Stimulated activated CD8-positive, alpha-beta memory T cell treated with anti-CD3 and anti-CD28 coated beads, Interleukin-7, amount 100 ng/mL, for 1 hour (primary cell): ENCODE measurements at places on chromosomes 13 and 19.

GRCh38 chr19:10643968-10644259 lies 10.2 kb upstream of the ILF3 start:
- no peak for DNase-seq

DNA sequence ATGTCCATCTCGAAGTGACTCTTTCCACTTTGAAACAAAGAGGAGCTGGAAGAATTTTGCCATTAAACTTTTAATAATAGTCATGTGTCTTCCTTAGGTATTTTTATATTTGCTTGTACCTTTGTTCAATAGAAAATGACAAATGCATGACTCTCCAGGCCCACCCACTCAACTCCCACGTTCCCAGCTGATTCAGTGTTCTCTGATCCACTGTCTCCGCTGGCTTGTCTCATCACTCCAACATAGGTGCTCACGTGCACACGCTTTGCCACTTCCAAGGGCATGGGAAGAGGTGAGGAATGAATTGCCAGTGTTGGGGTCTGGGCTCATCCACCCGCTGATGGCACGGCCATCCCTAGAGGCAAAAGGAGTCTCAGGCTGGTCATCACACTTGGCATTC lies 24.5 kb downstream of the RASL11A start:
- no peak for DNase-seq

DNA sequence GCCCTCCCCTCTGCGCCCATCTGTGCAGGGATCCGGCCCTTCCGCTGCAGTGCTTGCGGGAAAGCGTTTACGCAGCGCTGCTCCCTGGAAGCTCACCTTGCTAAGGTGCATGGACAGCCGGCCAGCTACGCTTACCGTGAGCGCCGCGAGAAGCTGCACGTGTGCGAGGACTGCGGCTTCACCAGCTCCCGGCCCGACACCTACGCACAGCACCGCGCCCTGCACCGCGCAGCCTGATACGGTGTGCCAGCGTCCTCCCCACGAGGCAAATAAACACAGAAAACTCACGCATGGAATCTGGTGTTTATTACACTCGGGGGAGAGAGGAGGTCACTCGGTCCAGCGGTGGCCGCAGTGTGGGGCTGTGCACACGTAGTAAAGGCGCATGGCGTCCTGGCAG lies 1.2 kb downstream of the POLR2I start:
- no peak for DNase-seq

- DNase-seq = no peak
These were observed 2.6 kb downstream of the BBC3 start for GRCh38 chr19:47228168-47228936.

- no peak for DNase-seq
These were observed 27.1 kb upstream of the GAS6 start for GRCh38 chr13:113890774-113891480.

- DNase-seq = no peak
These were observed 117.9 kb downstream of the STOML3 start for GRCh38 chr13:38872693-38873092.

DNA sequence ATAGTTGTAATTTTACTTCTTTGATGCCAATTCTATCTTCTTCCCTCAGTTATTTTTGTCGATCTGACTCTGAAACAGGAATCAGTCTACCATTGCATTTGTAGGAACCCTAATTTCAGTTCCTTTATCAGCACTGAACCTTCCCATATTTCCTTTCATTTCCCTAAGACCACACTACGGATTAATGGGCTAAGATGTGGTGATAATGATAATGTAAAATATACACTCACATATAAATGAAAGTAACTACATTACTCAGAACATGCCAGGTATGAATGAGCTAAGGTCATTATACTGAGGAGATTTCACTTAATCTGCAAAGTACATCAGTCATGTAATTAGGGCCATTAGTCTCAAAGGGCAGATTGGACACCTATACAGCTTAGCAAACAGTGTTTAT lies 60.2 kb upstream of the RFC3 start:
- DNase-seq = no peak

DNA sequence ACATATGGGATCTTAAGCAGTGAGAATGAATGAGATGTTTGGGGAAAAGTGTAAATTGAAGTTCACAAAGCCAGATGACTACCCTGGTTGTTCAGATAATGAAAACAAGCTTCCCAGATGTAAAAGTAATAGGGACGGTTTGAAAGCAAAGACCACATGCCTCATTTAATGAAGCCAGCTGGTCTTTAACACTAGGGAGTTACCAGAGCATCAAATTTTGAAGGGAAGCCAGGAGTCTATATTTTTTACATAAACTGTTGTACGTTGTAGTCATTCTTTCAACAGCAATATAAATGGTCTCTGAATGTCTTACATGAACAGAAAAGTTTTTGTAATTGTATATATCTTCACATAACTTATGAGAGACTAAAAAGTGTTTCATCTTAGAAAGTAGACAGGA lies 2604.5 kb upstream of the PCDH20 start:
- DNase-seq = no peak

DNA sequence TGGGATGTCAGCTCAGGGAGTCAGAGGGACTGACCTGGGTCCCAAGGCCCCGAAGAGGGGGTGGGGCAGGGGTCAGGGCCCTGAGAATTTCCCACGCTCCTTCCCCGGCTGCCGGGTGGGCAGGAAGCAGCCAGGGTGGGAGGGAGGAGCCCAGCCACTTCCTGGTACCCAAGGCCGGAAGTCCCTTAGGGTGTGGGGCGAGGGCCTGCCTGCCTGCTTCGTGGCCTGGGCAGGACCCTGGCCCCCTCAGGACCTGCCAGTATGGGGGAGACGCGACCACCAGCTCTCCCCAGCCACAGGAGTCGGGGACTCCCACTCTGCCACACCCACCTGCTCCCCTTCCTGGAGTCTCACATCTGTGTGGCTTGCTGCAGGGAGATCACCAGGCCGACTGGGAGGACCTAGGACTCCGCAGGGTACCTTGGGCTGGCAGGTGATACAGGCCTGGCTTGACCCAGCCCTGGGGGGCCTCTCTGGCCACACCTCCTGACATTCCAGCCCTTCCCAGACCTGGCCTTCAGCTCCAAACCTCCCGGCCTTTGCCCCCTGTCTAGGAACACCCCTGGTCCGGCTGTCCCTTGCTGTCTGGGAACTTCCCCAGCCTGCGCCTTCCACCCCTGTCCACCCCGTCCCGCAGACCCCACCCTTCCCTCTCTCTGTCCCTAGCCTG lies 9.8 kb upstream of the CIRBP start:
- no peak for DNase-seq

DNA sequence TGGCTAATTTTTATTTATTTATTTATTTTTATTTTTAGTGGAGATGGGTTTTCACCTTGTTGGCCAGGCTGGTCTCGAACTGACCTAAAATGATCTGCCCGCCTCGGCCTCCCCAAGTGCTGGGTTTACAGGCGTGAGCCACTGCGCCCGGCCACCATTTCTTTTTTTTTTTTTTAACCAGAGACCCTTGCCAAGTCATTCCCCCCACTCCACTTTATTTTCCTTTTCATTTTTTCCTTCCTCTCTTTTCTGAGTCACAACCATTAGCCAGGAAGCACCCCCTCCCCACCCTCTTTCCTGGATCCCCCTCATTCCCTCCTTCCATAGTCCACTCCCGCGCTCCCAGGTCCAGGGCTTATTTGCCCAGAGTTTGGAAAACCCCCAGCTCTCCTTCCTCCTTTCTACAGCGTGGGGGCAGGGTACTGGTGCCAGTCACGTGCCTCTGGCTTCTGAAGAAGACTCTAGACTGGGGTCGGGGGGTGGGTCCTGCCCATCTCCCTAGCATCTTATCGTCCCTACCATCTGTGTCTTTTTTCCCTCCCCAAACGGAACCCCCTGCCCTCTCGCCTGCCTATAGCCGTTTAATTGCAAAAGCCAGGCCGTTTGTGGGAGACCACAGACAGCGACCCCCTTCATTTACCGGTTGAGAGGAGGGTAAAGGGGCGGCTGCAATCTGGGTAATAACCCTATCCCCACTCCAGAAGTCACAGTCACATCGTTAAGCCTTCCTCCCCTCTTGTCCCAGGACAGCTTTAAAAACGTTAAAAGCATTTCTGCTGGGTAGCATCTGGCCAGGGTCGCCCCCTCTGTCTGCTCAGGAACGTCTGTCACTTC lies 1.1 kb upstream of the CALR start:
- no peak for DNase-seq

GRCh38 chr13:114056205-114057013 lies 76.0 kb downstream of the RASA3 start:
- DNase-seq = no peak

DNA sequence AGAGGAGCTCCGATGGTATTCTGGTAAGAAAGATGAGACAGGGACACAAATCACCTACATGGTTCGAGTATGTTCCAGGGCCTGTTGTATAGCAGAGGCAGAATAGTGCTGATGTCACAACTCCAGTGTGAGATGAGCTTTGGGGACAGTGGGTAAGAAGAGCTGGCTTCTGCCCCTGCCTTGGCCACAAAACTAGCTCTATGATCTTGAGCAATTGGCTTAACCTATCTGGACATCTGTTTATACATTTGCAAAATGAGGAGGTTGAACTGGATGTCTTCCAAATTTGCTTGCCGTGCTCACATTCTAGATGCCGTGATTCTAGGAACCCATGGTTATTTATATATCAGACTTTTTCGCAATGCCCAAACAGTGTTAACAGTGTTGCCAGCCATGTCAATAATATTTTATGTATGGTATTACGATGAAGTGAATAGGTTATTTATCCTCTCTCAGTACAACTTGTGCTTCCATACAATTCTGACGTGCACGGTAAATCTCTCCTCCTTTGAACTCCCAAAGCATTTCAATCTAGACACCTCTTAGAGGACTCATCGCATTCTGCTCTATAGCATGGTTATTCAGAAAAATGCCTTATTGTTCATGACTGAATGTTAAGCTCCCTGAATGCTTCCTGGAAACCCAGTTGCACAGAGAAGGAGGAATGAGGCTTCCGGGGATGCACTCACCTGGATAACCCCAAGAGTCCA lies 316.0 kb downstream of the FOXO1 start:
- DNase-seq = no peak

DNA sequence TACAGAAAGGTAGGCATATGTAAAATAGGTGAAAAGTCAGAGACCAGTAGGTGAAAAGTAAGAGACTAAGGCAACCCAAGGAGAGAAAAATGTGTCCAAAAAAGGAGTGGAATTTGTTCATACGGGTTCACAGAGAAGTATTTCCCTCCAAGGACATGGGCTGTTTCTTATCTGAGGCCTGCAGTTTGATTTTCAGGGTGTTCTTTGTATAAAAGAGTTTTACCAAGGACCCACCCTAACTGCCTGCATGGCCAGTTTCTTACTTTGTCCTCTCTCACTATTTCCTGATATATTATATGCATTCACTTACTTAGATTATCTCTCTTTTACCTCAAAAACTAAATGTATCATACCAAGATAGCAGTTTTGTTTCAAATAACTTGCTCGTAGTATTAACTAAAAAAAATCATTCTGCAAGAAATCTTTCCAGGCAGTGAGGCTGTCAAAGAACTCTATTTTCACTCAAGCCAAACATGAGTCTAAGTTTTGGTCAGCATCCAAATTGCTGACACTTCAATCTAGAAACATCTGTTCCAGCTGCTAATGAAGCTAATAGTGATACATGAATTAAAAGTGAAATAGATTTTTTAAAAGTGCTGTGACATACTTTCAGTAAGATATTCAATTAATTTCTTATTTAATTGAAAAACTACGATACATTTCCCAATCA lies 141.4 kb upstream of the SGCG start:
- no peak for DNase-seq

DNA sequence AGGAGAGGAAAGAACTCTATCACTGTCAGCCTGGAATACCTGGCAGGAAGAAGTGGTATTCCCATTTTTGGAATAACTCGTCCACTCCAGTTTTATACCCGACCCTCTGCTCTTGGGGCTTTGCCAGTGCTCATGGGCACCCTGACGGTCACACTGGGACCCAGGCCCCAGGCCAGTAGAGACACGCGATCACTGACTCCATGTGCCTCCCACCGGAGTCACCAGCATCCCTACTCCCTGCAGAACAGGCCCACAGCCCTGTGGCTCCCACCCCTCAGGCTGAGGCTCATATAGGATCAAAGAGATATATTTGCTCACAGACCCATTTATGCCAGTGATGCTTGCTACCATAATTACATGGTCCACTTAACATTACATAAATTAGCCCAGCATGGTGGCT lies 3.5 kb downstream of the GRTP1 start:
- no peak for DNase-seq

- DNase-seq = no peak
These were observed 7.3 kb upstream of the HOMER3 start for GRCh38 chr19:18948075-18948975.

- no peak for DNase-seq
These were observed 1.5 kb downstream of the CERS1 start for GRCh38 chr19:18894254-18895037.

GRCh38 chr13:31213651-31214289 lies 14.0 kb downstream of the B3GLCT start:
- no peak for DNase-seq

DNA sequence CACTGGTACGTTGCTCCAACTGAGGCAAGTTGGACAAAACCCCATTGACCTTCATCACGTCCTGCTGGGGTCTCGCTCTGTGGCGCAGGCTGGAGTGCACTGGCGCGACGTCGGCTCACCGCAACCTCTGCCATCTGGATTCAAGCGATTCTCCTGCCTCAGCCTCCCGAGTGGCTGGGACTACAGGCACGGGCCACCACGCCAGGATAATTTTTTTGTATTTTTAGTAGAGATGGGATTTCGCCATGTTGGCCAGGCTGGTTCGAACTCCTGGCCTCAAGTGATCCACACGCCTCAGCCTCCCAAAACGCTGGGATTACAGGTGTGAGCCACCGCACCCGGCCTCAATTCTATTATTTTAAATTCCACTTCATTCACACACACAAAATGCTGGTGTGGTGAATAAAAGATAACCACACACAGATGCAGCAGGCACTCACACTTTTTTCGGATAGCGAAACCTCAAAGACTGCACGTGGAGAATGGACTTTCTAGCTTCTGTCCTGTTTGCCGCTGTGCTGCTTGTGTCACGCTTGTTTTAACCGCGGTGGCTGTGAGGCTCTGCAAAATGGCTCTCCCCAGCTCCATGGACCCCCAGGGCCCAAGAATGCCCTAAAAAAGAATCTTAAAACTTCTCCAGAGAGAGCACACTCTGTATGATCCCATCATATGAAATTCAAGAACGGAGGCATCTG lies 58.4 kb downstream of the COL4A1 start:
- DNase-seq = no peak

DNA sequence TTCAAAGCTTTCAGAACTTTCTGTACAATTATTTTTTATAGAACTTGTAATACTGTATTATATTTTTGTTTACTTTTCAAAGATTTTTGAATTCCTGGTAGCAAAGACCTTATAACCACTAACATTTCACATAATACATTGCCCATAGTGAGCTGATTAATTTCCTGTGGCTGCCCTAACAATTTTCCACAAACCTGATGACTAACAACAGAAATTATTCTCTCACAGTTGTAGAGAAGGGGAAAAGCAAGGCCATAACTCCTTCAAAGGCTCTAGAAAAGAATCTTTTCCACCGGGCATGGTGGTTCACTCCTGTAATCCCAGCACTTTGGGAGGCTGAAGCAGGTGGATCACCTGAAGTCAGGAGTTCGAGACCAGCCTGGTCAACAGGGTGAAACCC lies 19.1 kb downstream of the KLF12 start:
- no peak for DNase-seq

- no peak for DNase-seq
These were observed 11.6 kb upstream of the RASA3 start for GRCh38 chr13:114143806-114144605.
